ENCODE measurements at places on chromosomes 11 and 22.

DNA sequence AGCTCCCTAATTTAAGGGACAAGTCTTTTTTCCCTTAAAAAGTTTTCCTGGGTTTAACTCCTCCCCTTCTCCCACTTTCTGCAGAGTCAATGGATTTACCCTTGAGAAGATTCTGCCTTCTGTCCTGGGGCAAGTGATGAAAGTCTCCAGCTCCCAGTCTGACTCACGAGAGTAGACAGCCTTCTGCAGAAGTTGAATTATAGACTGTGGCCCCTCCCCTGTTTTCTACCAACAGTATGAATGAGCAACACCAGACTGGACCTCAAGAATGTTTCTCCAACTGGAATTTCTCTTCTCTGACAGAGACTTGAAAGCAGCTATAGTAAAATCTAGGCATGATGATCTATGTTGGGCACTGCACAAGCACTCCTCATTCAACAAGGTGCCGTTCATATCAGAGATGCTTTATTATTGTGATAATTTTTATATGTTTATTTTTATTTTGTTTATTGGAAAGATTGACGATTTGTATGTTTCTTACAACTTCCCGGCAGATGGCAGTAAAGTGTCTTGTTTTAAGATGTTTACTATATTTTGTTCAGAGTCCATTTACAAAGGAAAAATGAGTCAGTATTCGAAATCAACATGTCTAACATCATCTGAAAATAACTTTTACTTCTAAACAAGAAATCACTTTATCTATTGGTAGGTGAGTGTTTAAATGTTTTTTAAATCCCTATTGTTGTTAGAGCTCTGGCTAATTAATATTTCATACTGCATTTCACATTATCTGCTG, 56.6 kb downstream of the LMO2 start:
- peak; percentile 74 for DNase-seq

DNA sequence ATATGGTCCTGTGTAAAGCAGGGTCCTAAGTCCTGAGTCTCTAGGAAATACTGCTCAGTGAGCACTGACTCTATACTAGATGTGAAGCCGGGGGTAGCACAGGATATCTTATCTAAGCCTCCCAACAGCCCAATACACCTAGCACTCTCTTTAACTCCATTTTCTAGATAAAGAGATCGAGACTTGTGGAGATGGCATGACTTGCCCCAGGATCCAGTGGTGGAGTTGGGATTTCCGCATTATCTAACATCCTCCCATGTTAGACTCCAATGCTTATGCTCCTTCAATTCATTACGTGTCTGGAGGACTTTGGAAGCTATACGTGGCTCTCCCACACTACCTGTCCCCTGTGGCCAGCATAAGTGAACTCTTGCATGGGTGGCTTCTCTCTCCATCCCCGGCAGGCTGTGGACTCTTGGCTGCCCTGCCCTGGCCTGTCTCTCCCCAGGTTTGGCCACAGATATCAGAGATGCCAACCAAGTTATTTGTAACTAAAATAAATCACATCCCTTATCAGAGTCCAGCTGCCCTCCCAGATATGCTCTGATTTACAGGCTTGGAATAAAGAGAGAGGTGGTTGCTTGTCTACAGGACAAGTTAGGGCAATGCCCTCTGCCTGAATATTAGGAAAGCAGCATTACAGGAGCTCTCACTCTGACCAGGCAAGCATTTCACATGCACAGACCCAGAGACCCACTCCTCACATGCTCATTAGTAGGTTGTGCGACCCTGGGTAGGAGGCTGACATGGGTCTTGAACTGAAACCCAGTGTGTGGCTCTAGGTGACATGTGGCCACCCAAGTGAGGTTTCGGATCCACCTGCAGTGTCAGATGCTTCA, 4.5 kb downstream of the CD44 start:
- DNase-seq, result no peak

DNA sequence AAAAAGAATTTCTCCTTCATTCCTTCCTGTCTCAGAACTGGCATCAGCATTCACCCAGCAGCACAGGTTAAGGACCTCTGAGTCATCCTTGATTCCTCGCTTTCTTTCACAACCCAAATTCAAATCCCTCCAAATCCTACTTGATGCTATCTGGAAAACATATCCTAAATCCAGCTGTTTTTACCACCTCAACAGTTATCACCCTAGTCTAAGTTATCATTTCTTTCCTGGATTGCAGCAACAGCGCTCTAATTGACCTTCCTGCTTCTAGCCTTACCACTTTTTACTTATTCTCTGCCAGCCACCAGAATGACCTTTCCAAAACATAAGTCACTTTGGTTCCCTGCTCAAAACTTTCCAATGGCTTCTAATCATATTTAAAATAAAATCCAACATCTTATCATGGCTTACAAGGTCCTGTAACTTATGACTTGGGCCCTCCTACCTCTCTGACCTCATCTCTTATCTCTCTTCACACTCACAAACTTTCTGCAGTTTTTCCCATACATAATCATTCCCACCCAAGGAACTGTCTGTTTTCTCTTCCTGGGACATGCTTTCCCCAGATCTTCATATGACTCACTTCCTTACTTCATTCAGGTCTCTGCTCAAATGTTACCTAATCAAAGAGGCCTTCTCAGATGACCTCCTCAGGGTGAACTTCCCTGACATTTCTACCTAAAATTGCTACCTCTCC, 119.4 kb downstream of the TTC28 start:
- DNase-seq, result peak; percentile 88

GRCh38 chr11:128040603-128041002, 546.8 kb downstream of the ETS1 start:
- DNase-seq, result no peak

- DNase-seq, result no peak
Measured at GRCh38 chr11:68145120-68145866, 24.1 kb upstream of the CHKA start.

- no peak for DNase-seq
Measured at GRCh38 chr11:115710980-115711379, 206.8 kb upstream of the CADM1 start.

DNA sequence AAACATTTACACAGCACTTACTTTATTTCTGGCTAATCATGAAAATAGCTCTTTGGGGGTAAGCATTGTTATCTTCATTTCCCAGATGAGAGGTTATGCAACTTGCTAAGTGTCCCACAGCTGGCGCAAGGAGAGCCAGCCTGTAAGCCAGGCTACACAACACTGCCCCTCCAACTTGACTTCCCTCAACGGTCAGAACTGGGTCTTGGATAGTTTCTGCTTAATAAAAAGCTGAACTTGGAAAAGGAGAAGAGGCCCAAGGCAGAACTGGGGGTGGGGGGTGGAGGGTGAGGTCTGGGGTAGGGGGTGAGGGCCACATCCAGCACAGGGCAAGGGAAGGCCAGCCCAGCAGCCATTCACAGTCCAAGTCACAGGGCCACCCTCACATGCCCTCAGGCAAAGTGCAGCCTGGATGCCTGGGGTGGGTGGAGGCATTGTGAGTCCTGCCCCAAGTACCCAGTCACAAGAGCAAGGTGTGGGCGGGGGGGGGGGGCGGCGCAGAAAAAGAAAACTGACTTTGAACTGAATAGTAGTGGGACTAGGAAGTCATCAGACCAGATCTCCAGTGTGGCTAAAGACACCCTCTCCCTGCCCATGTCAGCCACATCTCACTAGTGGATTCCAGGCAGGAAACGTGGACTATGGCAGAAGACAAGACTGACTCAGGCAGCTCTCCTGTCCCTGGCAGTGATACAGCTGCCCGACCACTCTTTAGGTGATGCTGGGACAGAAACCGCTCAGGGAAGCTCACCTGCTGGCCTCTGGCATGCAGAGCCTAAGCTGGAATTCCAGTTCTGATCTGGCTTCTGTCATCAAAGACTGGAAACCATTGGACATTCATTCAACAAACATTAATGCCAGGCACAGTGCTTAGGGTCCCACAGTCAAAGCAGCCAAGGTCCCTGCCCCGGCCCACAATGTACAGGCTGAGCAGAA, 52.4 kb downstream of the PACSIN2 start:
- DNase-seq, result peak; percentile 95

GRCh38 chr11:72576661-72577060, 97.6 kb downstream of the PDE2A start:
- no peak for DNase-seq

GRCh38 chr22:30150212-30150611, 69.9 kb downstream of the HORMAD2 start:
- peak; percentile 41 for DNase-seq

DNA sequence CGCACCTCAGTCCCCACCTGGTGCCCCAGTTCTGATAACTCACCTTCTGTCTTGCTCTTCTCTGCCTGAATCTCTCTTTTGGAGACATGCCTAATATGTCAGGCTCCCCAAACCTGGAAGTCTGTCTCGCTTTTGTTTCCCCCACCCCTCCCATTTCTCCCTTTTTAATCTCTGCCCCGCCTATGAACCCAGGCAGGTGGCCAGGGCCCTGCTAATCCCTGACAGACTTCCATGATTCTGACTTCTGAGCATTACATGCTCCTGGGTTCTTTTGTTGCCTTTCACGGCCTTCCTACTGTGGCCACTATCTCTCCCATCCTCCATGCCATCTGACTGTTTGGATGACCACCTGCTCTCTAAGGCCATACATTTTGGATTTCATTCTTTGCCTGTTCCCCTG, 1120.9 kb upstream of the CCDC90B start:
- DNase-seq, result no peak

DNA sequence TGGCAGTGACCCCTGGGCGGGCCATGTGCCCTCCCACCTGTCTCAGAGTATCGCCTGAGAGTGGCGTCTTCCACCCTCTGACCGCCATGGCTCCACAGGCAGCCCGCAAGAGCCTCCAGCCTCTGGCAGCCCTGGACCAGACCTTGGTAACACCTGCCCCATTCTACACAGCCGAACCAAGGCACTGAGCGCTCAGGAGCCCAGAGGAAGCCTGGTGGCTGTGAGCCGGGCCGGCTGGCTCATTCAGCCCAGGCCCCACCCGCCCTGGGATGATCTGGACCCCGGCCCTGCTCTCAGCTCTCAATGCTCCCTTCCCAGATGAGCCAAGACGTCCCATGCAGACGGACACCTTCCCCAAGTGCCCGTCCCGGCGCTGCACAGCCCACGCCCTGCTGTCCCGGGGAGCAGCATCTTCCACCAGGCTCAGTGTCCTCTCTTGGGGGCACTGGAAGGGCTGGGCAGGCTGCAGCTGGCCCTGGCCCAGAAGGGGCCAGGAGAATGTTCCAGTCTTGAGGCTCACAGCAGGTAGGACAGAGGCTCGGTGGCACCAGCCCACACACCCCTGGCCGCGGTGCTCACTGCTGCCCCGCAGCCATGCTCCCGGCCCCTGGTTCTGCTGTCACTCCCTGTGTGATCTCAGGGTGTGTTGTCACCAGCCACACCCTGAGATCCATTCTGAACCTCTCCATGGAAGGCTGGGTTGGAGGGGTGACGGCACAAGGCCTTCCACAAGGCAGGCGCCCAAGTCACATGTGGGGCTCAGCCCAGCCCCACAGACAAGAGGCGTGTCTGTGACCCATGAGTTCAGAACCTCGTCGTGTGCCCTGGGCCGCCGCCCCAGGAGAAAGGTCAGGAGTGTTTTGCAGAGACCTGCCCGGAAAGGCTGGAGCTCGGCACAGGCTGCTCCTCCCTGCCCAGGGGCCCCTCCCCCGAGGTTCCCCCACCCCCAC, 24.2 kb upstream of the PPARA start:
- no peak for DNase-seq

GRCh38 chr11:64267207-64267945, 16.0 kb downstream of the PLCB3 start:
- no peak for DNase-seq
